ENCODE measurements at places on chromosomes 16 and 17.

GRCh38 chr17:1039123-1039507, 42.2 kb downstream of the TIMM22 start:
- H3K4me3 ChIP-seq: no peak overlapping the region
- DNase-seq: no peak
- H3K4me1 ChIP-seq: peaks cover 17% of the 10 kb centered on the region
- H3K27me3 ChIP-seq: no peaks in the 10 kb centered on the region
- H3K27ac ChIP-seq: peak overlapping the region; percentile 53
- H3K36me3 ChIP-seq: peaks cover 15% of the 10 kb centered on the region

GRCh38 chr17:43439041-43439440, 40.2 kb downstream of the ARL4D start:
- no peaks in the 10 kb centered on the region for H3K36me3 ChIP-seq
- no peaks in the 10 kb centered on the region for H3K27me3 ChIP-seq
- DNase-seq: no peak
- H3K27ac ChIP-seq: no peak overlapping the region
- H3K4me3 ChIP-seq: no peak overlapping the region

DNA sequence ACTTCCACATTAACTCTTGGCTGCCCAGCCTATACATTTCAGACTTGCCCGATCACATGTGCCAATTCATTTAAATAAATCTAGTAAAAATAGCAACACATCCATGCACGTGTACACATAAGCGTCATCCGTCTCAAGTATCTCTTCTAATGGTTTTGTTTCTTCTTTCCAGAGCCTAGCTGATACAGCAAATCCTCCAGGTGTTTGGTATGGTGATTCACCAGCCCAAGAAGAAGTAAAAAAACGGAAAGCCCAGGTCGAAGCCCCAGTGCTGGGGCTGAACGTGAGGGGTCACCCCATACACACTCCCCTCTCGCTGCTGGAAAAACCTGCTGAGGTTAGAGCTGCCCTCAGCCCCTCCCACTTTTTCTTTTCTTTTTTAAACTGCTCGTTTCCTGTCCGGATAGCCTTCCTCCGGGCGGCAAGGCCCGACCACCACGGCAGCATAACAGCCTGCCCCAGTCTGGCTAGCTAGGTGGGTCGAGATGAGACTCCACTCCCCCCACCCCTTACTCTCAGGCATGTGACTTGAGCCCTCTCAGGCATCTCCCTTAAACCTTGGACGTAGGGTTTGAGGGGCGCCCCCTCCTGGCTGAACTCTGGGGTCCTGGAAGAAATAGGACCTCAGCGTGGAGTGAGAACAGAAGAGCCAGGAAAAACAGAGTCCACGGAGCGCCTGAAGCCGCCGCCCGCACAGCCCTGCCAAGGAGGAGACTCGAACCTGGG, 13.9 kb upstream of the OR1F1 start:
- DNase-seq: no peak
- peaks cover 17% of the 10 kb centered on the region for H3K27me3 ChIP-seq
- H3K4me3 ChIP-seq: no peak overlapping the region

DNA sequence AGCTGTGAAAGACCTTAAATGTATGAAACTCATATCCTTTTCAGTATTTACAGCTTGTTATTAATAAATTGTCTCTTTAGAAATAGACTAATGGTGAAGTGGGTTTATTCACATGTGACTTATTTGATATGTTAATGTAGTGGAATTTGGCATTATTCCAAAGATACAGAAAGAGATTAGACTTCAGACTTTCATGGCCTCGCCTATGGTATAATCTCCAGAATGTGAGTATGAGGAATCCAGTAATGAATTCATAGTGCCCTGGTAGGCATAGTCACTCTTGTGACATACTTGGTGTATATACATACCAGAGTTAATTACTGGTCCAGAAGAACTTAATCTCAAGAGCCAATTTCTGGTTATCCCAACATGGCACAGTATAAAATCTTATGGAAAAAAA, 72.7 kb downstream of the OMG start:
- no peak overlapping the region for H3K4me3 ChIP-seq
- H3K4me1 ChIP-seq: no peaks in the 10 kb centered on the region
- no peaks in the 10 kb centered on the region for H3K27me3 ChIP-seq

DNA sequence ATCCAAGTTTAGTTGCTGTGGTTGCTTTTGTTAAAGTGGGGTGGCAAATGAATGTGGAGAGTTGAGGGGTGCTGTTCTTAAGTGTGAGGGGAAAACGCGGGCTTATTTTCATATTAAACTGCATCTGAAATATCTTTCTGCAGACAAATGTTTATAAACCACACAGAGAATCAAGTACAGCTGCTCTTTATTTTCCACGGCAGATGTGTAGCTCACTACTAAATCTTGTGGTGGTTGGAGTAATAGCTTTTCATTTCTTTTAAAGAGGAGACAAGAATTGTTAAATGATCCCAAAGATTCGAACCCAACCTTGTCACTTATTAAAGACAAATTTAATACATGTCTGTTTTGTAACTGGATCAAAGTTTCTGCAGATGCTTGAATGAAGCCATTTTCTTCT, 2.1 kb downstream of the CLTC start:
- DNase-seq: no peak
- H3K36me3 ChIP-seq: no peaks in the 10 kb centered on the region
- peaks cover 79% of the 10 kb centered on the region for H3K4me1 ChIP-seq
- H3K27me3 ChIP-seq: no peaks in the 10 kb centered on the region

- no peak for DNase-seq
- H3K4me3 ChIP-seq: peak overlapping the region; percentile 88
- H3K27me3 ChIP-seq: no peaks in the 10 kb centered on the region
- no peaks in the 10 kb centered on the region for H3K36me3 ChIP-seq
- peaks cover 15% of the 10 kb centered on the region for H3K4me1 ChIP-seq
Measured at GRCh38 chr17:42421507-42422338, 1.3 kb downstream of the CAVIN1 start.

DNA sequence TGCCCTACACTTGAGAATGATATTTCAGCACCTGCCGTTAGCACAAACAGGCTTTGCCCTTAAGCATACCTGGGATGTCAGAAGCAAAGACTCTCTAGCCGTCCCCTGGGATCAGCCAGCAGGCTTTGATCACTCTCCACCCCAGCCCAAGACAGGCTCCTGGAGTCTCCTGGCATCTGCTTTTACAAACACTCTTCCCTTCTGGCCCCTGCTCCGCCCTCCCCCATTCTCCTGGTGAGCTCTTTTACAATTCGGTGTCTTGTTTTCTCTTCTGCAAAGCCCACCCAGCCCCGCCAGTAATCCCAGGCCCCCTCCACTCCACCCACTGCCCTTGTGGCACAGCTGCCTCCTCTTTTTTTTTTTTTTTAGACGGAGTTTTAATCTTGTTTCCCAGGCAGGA, 50.4 kb downstream of the KATNIP start:
- no peak for DNase-seq
- H3K27ac ChIP-seq: no peak overlapping the region
- H3K27me3 ChIP-seq: no peaks in the 10 kb centered on the region

GRCh38 chr17:55769625-55770000, 18.8 kb downstream of the PCTP start:
- no peak overlapping the region for H3K27ac ChIP-seq
- no peaks in the 10 kb centered on the region for H3K27me3 ChIP-seq
- H3K4me1 ChIP-seq: no peaks in the 10 kb centered on the region

GRCh38 chr17:57861790-57862693, 12.2 kb upstream of the MRPS23 start:
- H3K27me3 ChIP-seq: no peaks in the 10 kb centered on the region
- H3K36me3 ChIP-seq: peaks cover 30% of the 10 kb centered on the region
- H3K4me1 ChIP-seq: peaks cover 25% of the 10 kb centered on the region
- DNase-seq: no peak
- H3K4me3 ChIP-seq: peak overlapping the region; percentile 39

- H3K4me1 ChIP-seq: no peaks in the 10 kb centered on the region
- no peaks in the 10 kb centered on the region for H3K27me3 ChIP-seq
- no peak overlapping the region for H3K4me3 ChIP-seq
- H3K36me3 ChIP-seq: no peaks in the 10 kb centered on the region
Measured at GRCh38 chr17:16617481-16618060, 36.1 kb downstream of the ZNF624 start.

DNA sequence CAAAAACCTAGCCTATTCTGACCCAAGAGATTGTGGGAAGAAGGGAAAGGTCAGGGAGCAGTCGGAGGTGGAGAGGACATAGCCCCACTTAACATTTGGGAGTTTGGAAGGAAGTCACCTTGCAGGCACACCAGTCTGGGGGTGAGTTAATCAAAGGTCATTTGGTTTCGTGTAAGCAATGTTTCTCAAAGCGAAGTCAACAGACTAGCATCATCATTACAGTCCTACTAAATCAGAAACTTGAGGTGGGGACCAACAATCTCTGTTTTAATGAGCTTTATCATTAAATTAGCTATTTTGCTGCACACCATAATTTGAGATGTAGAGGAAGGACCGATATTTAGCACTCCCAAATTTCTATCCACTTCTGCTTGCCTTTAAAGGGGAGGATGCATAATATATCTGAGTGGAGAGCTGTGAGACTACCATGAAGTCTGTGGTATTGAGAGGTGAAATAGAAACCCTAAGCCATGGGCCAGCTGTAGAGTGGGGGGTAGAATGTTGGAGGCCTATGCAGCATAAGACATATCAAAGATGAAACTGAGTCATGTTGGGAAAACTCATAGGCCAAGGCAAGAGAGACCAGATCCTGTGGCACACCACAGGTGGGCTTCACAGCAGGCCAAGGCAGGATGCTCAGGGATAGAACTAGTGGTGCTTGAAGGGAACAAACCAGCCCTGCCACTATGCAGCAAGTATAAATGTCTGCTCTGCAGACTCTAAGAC, 141.7 kb upstream of the ANKFN1 start:
- no peaks in the 10 kb centered on the region for H3K27me3 ChIP-seq
- no peak overlapping the region for H3K4me3 ChIP-seq
- DNase-seq: no peak
- H3K4me1 ChIP-seq: no peaks in the 10 kb centered on the region
- H3K36me3 ChIP-seq: no peaks in the 10 kb centered on the region

GRCh38 chr16:31010585-31011325, at the start of gene STX1B:
Gene STX1B, minus strand, starts transcription at chr16:31010638. Its CDS starts 242 bp downstream, at chr16:31010396.
- peaks cover 8% of the 10 kb centered on the region for H3K4me1 ChIP-seq
- H3K4me3 ChIP-seq: no peak within 1 kb of the TSS
- H3K36me3 ChIP-seq: no peaks in the 10 kb centered on the region
- H3K27ac ChIP-seq: no peak within 1 kb of the TSS

DNA sequence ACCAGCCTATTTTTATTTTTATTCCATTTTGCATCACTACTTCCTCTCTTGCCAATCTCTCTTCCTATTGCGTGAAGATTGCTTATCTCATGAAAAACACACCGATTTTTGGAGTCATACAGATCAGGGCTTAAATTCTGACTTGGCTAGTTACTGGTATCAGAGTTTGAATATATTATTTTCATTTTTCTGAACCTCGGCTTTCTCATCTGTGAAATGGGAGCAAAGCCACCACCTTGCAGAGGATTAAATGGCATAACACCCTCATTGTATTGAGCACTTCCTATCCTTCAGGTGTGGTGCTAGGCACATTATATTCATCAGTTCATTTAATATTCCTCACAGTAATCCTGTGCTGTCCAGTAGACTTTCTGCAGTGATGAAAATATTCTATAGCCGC, 208.8 kb downstream of the HAPSTR1 start:
- H3K27ac ChIP-seq: no peak overlapping the region
- H3K27me3 ChIP-seq: no peaks in the 10 kb centered on the region
- H3K36me3 ChIP-seq: no peaks in the 10 kb centered on the region
- DNase-seq: no peak
- no peak overlapping the region for H3K4me3 ChIP-seq
- no peaks in the 10 kb centered on the region for H3K4me1 ChIP-seq

DNA sequence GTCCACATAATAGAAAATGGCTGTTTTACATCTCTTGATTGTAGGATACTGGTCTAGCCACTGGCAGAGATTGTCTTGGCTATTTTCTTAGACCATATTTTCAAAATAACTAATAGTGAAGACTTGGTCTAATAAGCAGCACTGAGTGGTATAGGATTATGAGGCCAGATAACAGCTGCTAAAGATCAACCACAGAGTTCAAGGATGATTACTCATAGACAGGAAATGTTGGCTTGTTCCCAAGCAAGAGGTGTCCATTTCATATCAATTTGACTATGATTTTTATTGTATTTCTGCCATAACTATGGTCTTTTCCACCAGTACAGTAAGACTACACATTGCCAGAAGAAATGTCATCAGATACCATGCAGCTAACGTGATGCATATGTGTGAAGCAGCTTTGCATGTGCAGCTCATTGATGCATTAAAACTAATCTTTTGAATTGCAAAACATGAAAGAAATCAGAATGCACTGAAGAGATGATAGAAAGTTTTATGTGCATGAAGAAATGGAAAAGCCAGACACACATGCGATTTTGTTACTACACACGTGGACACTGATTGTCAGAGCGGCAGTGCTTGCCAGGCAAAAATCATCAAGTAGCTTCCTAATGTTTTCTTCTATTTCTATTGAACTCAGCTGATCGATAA, 693.3 kb downstream of the CDH11 start:
- H3K27ac ChIP-seq: no peak overlapping the region
- H3K4me3 ChIP-seq: no peak overlapping the region
- H3K27me3 ChIP-seq: no peaks in the 10 kb centered on the region
- H3K36me3 ChIP-seq: no peaks in the 10 kb centered on the region

- H3K4me1 ChIP-seq: no peaks in the 10 kb centered on the region
- no peak overlapping the region for H3K27ac ChIP-seq
- no peak for DNase-seq
- H3K27me3 ChIP-seq: no peaks in the 10 kb centered on the region
- no peak overlapping the region for H3K4me3 ChIP-seq
Measured at GRCh38 chr17:51857052-51857597, 301.4 kb downstream of the CA10 start.

- no peaks in the 10 kb centered on the region for H3K4me1 ChIP-seq
- no peak overlapping the region for H3K27ac ChIP-seq
- no peaks in the 10 kb centered on the region for H3K27me3 ChIP-seq
- peaks cover 14% of the 10 kb centered on the region for H3K36me3 ChIP-seq
- DNase-seq: no peak
Measured at GRCh38 chr16:47507701-47508100, 46.6 kb downstream of the PHKB start.

DNA sequence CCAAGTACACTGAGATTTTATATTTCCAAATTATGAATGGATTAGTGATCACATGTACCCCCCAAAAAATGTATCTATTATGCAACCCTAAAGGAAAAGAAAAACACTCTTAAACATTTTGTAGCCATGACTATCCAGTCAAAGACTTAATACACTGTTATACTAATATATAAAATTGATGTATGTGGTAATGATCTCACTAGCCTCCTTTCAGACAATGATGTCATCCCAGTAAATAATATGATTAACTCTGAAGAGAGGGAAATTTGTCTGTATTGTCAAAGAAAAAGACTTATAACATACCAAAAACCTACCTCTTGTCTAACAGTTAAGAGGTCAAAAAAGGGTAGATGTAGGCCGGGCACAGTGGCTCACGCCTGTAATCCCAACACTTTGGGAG, 80.7 kb downstream of the USP32 start:
- no peak for DNase-seq
- no peaks in the 10 kb centered on the region for H3K27me3 ChIP-seq
- H3K27ac ChIP-seq: no peak overlapping the region
- H3K36me3 ChIP-seq: no peaks in the 10 kb centered on the region
- H3K4me1 ChIP-seq: no peaks in the 10 kb centered on the region

DNA sequence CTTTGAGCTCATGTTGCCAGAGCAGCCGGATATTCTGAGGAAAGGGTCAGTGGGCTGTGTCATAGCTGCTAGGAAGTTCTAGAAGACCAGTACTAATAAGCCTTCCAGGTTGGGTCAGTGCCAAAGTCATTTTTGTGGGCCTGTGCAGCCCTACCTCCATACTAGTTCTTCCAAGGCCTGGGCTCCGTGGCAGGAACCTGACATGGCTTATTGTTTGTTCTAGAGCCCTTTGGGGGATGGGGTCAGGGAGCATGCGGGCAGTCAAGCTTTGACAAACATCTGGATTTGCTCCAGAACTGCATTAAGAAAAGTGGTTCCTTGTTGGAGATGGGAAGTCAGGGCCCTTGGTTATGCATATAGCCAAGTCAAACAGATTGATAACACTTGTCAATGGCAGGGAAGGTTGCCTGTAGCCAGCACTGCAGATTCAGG, 7.6 kb downstream of the ALKBH5 start:
- H3K36me3 ChIP-seq: peaks cover 6% of the 10 kb centered on the region
- no peaks in the 10 kb centered on the region for H3K27me3 ChIP-seq
- no peak for DNase-seq
- H3K4me3 ChIP-seq: peak overlapping the region; percentile 1
- no peak overlapping the region for H3K27ac ChIP-seq

All from esophagus squamous epithelium (tissue), 5 donors.